Pericardium fibroblast (primary cell): ENCODE measurements at places on chromosomes 11 and 22. TPM values are rescaled to one million over a fixed set of nuclear protein-coding genes. Genes with fewer than 3 reads are reported as not detected.

The PHLDA2 gene
- total RNA-seq = 12.9 and 19.1 TPM in 2 replicates

The TLCD5 gene
- total RNA-seq = 3.0 and 6.6 TPM in 2 replicates

The YIF1A gene
- 149 and 223 TPM in 2 replicates for total RNA-seq

The PANX3 gene
- not detected in 2 replicates for total RNA-seq
